Motor neuron (in vitro differentiated cells): ENCODE measurements at places on chromosomes 3 and 15. TPM values are rescaled to one million over a fixed set of nuclear protein-coding genes. Genes with fewer than 3 reads are reported as not detected.

GRCh38 chr3:153138276-153139210, 23.5 kb upstream of the RAP2B start:
- ATAC-seq: peak; percentile 92

DNA sequence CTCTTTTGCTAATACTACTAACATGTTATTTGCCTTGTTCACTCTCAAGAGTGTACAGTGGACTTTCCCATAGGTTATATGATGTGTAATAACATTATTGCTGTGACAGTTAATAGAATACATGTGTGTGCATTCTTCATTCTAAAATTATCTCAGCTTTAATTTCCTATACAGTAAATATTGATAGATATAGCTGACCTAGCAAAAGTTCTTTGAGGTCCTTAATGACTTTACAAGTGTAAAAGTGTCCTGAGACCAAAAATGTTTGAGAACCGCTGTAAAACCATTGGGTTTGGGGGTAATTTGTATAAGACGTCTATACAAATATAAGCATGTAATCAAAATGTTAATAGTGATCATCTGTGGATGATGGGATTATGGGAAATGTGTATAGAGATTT, 469.5 kb upstream of the PROK2 start:
- ATAC-seq: no peak

PIERCE2 gene
- total RNA-seq: 3.7 and 3.9 TPM in 2 replicates

DNA sequence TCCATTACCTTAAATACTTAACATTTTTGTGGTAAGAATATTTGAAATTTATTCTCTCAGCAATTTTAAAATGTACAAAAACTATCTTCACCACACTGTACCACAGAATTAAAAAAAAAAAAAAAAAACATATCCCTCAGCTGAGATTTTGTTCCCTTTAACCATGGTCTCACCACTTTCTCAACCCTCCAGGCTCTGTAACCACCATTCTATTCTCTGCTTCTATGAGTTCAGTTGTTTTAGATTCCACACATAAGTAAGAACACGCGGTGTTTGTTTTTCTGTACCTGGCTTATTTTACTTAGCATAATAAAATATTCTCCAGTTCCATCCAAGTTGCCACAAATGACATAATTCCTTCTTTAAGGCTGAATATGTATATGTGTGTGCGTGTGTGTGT, 41.5 kb downstream of the CSNK1G1 start:
- ATAC-seq: no peak

ATP6V1A gene
- total RNA-seq: 48.9 and 57.0 TPM in 2 replicates

GRCh38 chr3:152583963-152584362, 251.0 kb upstream of the P2RY1 start:
- ATAC-seq: no peak

DNA sequence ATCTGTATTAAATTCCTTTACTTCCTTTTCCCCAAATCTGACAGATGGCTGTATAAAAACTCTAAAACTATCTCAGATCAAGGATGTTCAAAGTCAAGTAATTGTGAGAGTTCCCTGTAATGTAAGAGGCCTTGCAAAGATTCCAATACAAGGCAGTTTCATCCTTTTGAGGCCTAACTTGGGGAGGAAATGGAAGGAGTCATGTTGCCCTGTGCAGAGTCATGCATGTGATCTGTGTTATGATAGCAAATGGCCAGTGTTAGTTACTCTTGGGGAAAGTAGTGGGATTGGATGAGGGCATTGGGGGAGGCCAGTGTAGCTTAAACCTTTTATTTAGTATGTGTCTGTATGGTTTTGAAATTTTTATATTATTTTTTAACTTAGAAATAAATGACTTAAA, 23.7 kb upstream of the FBXL22 start:
- ATAC-seq: no peak

CPOX gene
- 11.0 and 11.1 TPM in 2 replicates for total RNA-seq

GRCh38 chr3:21294768-21295167, 456.2 kb downstream of the ZNF385D start:
- ATAC-seq: no peak

GRCh38 chr15:52148403-52148802, 35.8 kb upstream of the BCL2L10 start:
- peak; percentile 90 for ATAC-seq

THSD4 gene
- total RNA-seq: 1.3 and 2.3 TPM in 2 replicates

- no peak for ATAC-seq
Measured at GRCh38 chr3:60629816-60630215, 621.4 kb downstream of the FHIT start.

- peak; percentile 30 for ATAC-seq
Measured at GRCh38 chr3:60313951-60314461, 937.2 kb downstream of the FHIT start.

TRH gene
- 1.8 and 2.0 TPM in 2 replicates for total RNA-seq

CPN2 gene
- not detected in 2 replicates for total RNA-seq

DNA sequence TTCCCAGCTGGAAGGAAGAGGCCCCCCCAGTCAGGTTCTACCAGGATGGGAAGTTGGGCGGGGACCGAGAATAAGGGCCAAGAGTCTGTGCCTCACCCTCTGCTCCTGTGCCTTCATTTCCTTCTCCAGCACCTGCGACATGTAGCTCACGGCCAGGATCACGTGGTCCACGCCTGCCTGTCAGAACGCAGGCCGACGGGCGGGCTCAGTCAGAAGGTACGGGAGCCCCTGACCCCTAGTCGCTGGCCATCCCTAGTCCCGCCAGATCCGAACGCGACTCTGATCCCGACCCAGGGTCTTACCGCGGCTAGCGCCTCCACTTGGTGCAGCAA, 489 bp downstream of the GMPPB start:
- peak; percentile 21 for ATAC-seq

RTP4 gene
- not detected in 2 replicates for total RNA-seq

GRCh38 chr3:43477600-43477999, 144.2 kb downstream of the ANO10 start:
- ATAC-seq: no peak

GRCh38 chr3:47347217-47347801, 33.5 kb upstream of the PTPN23 start:
- no peak for ATAC-seq

TTLL13 gene
- 0.66 and 0.83 TPM in 2 replicates for total RNA-seq
